ENCODE measurements at places on chromosomes 1 and 21. TPM values are rescaled to one million over a fixed set of nuclear protein-coding genes. Genes with fewer than 3 reads are reported as not detected.

The DNALI1 gene
- 0.09 TPM for total RNA-seq

The LTN1 gene
- total RNA-seq = 29.9 TPM

The CELA2A gene
- total RNA-seq = not detected

The CASZ1 gene
- total RNA-seq = 7.7 TPM

The DMRTA2 gene
- total RNA-seq = not detected

The REN gene
- total RNA-seq = not detected

The HFM1 gene
- total RNA-seq = not detected

The ACTN2 gene
- not detected for total RNA-seq
